ENCODE measurements at places on chromosomes 11 and 22. TPM values are rescaled to one million over a fixed set of nuclear protein-coding genes. Genes with fewer than 3 reads are reported as not detected.

Gene FIBIN
- not detected for total RNA-seq

Gene PGA3
- total RNA-seq = not detected

Gene ART5
- 7.5 TPM for total RNA-seq

Gene MYRF
- total RNA-seq = 12.9 TPM

Gene CYP2D6
- 2.3 TPM for total RNA-seq

DNA sequence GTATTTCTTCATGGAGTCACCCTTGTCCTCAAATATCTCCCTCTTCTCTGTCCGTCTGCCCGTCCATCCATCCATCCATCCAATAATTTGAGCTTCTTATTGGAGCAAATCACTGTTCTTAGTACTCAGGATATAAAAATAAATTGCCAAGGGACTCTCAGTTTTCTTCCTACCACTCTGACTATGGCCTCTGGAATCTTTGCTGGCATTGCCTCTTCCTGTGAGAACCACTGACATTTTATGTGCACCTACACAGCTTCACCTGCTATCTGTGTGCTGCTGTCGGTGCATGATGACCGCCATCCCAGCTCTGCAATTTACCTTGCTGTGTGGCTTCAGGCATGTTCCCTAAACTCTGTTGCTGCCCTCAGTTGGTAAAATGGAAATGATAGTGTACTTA is 37.9 kb downstream of the TEAD1 start:
- DNase-seq = no peak

DNA sequence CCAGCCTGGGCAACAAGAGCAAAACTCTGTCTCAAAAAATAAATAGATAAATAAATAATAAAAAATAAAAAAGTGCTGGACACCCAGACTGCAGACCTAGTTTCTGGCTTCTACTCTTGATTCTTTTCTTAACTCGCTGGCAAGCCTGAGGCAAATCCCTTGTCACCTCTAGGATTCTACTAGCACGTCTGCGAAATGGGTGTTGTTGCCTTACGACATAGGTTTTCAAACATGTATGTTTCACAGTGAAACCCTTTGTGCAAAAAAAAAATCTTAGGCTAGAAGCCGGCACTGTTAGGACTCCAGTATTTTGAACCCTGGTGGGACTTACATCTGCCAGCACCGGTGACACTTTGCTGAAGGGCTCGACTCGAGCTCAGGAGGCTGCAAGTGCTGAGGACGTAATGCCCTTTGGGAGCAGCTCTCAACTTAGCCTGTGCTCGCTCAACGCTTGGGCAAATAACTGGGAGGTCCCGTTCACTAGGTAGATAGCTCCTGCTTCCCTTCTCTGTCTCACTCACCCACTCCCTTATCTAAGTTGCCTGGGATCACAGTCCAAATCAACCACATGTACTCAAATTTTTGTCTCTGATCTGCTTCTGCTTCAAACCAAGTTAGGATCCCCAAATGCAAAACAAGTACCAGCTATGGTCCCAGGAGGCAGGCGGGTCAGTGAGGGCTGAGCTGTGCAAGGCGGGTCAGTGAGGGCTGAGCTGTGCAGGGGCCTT is 34.7 kb upstream of the MYH9 start:
- DNase-seq = no peak

GRCh38 chr11:18056561-18057181 is 10.6 kb upstream of the TPH1 start:
- DNase-seq = no peak

DNA sequence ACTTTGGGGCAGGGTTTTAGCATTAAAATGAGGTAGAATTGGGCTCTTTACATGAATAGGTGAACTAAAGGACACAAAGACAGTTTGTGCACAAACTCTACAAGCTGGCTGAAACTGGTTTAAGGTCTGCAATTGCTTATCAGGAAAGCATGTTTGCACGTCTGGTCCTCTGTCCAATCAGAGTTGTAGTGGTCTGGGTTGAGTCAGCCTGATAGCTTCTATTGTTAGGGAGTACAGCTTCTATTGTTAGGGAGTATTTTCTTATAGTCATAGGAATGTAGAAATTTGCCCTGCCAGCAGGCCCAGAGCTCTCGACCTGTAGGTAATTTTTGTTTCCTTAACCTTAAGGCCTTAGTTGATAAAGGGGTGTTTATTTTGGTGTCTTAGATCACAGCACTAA is 1422.4 kb downstream of the LRRC4C start:
- peak; percentile 25 for DNase-seq

GRCh38 chr11:60477035-60477445 is 15.5 kb upstream of the MS4A12 start:
- DNase-seq = no peak

- no peak for DNase-seq
Observed at GRCh38 chr11:21839796-21840195, 353.1 kb upstream of the ANO5 start.

DNA sequence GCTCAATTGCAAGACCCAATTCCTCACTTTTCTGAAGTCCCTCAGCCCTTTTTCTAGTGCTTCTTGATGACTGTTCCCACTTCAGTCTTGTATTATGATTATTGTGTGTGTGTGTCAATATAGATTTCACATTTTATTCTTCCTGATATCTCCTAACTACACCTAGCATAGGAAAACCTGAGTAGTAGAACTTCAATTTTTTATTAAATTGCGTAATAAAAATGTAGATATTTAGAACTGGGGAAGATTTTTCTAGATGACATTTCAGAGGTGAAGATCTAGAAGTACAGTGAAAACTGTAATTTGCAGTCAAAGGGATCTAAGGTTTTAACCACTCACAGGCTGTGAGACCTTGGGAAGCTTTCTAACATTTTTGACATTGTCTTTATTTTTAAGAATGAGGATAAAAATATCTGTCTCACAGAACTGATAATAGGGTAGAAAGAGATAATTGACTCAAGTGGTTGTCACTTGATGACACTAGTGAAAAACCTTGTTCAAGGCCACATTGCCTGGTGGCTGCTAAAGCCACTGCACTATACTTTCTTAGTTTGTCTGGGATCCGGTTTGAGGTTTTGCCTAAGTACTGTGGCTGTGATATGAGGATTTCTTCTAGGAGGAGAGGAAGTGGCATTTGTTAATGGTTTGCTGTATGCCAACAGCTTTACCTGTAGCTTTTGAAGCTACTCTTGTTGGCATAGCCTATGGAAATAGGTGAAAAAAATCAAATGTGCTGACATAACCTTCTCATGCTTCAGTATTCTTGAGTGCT is 32.2 kb upstream of the SESN3 start:
- DNase-seq = no peak

GRCh38 chr11:12728417-12728816 is 54.2 kb downstream of the TEAD1 start:
- no peak for DNase-seq

DNA sequence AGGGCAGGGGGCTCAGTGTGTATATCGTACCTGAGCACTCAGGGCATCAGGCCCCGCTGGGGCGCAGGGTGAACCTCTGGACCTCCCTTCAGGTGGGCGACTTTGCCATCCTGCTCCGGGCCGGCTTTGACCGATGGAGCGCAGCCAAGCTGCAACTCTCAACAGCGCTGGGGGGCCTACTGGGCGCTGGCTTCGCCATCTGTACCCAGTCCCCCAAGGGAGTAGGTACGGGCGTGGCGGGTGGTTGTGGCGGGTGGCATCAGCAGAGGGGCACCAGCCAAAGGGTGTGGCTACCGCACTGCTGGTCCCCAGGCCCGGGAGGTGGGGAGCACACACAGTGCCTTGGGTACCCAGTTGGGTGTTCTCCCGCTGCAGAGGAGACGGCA is 6.3 kb downstream of the SLC39A13 start:
- DNase-seq = no peak

DNA sequence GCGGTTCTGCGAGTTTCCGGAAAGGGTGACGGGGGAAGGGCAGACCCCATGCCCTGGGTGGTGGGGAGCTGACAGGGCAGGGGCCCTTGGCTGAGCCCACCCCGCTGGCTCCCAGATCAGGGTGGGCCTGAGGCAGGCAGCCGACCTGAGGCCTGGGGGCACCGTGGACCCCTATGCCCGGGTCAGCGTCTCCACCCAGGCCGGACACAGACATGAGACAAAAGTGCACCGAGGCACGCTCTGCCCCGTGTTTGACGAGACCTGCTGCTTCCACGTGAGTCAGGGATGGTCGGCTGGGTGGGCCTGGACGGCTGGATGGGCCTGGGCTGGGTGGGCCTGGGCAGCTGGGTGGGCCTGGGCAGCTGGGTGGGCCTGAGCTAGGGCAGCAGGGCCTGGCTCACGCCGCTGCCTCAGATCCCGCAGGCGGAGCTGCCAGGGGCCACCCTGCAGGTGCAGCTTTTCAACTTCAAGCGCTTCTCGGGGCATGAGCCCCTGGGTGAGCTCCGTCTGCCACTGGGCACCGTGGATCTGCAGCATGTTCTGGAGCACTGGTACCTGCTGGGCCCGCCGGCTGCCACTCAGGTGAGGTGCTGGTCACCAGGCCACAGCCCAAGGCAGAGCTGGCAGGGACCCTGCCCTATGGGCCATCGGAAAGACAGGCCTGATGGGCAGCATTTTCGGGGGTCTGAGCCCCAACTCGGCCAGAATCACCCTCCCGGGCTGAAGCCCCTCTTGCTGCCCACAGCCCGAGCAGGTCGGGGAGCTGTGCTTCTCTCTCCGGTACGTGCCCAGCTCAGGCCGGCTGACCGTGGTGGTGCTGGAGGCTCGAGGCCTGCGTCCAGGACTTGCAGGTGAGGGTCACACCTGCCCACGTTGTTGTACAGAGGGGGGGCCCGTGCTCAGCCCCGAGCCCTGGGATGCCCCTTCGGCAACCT is 1.5 kb downstream of the SYT8 start:
- DNase-seq = no peak

DNA sequence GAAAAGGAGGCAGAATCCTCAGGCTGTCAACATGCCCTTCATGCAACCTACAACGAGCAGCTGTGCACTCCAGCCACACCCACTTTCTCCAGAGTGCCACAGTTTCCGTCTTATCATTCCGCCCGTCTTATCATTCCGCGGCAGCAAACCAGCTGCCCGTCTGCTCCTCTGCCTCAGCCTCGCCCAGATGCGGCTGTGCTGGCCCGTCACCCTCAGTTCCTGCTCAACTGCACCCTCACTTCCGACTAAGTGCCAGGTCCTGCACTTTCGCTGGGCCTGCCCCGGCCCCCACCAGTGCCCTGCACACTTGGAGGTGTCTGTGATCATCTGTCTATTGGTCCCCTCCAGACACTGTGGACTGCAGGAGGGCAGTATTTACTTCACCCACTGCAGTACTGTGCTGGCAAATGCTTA is 43.7 kb downstream of the MICAL3 start:
- DNase-seq = no peak

- no peak for DNase-seq
Observed at GRCh38 chr11:199782-200181, 6.9 kb downstream of the SCGB1C1 start.

- no peak for DNase-seq
Observed at GRCh38 chr11:36945384-36945783, 347.3 kb upstream of the RAG2 start.

- peak; percentile 10 for DNase-seq
Observed at GRCh38 chr11:119473901-119474681, 51.1 kb upstream of the THY1 start.

- DNase-seq = no peak
Observed at GRCh38 chr11:8352876-8353505, 89.3 kb upstream of the LMO1 start.

GRCh38 chr22:36227396-36227795 is 11.9 kb downstream of the APOL2 start:
- DNase-seq = no peak

DNA sequence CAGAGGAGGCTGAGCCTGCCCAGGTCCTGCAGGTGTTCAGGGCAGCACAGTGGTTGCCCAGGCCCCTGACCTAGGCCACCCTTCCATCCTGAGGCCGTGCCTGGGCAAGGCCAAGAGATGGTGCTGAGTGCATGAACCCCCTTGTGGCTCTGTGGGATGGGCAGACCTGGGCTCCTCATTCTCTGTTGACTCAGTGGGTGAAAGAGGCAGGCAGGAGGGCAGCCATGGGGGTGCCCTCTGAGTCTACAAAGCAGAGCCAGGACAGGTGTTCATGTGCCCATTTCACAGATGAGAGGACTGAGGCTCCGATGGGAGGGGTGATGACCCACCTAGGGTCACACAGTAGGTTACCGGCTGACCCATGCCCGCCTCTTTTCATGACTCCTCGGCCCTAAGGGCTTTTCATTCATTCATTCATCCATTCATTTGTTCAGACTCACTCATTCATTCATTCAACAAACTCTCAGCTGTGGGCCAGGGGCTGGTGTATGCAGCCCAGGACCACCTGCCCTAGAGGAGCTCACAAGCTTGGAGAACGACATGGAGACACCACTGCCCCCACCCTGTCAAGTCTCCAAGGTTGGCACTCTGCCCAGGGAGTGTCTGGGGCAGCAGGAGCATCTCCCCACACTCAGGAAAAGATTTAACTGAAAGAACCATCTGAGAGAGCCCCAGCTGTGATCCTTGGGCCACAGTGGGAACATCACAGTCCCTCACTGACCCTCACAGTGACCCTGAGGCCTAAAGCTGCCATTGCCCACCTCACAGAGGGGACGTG is 40.5 kb downstream of the IGLL5 start:
- no peak for DNase-seq

GRCh38 chr11:32893343-32894148 is 935 bp downstream of the QSER1 start:
- peak; percentile 68 for DNase-seq

- peak; percentile 85 for DNase-seq
Observed at GRCh38 chr11:104254347-104254746, 90.4 kb upstream of the PDGFD start.

DNA sequence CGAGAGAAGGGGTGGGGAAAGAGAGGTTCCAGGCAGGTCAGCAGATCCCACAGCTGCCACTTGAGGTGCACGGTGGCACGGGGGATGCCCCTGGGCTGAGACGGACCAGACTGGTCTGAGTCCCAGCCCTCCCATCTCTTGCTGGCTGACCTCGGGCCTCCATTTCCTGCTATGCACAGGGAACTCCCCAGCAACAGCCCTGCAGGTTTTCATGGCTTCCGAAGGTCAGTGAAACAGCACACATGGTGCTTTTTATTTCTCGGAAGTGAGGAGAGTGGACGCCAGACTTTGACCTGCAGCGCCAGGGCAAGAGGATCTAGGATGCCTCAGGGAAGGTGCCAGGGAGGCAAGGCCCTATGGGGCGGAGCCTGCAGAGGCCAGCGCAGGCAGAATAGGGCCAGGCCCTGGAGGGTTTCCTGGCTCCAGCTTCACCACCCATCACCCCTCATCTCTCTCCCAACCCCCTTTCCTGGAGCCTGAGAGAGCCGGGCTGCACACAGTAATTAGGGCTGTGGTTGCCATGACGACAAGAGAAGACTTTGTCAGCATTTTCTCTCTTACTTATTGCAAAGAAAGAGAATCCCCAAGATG is 29.5 kb downstream of the SLC22A12 start:
- no peak for DNase-seq

- no peak for DNase-seq
Observed at GRCh38 chr22:37619991-37620390, 11.4 kb downstream of the GGA1 start.

DNA sequence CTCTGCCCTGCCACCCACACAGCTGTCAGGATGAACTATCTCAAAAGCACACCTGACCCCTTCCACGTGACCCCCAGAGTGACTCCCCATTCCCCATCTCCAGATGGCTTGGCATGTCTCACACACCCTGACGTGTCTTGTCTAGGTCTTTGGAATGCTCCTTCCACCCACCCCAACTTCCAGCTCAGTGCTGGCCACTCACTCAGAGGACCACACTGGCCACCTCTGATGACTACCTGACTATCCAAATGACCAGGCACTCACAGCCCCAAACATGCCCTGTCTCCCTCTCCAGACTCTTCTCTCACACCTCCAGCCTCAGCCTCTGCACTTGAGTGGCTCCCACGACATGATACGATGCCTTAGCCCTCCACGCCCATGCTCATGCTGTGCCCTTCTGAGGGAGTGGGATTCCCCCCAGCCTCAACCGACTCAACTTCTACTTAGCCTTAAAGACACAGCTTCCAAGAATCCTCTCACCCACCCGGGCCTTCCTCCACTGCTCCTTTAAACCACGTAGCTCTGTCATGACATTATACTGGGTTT is 259.4 kb downstream of the BUD13 start:
- no peak for DNase-seq

All from H9 (cell line).